ENCODE measurements at places on chromosomes 13 and 19.

- no peak for DNase-seq
Measured at GRCh38 chr13:96025283-96025682, 27.9 kb downstream of the UGGT2 start.

GRCh38 chr13:46386392-46387063 lies 524 bp downstream of the RUBCNL start:
- no peak for DNase-seq

DNA sequence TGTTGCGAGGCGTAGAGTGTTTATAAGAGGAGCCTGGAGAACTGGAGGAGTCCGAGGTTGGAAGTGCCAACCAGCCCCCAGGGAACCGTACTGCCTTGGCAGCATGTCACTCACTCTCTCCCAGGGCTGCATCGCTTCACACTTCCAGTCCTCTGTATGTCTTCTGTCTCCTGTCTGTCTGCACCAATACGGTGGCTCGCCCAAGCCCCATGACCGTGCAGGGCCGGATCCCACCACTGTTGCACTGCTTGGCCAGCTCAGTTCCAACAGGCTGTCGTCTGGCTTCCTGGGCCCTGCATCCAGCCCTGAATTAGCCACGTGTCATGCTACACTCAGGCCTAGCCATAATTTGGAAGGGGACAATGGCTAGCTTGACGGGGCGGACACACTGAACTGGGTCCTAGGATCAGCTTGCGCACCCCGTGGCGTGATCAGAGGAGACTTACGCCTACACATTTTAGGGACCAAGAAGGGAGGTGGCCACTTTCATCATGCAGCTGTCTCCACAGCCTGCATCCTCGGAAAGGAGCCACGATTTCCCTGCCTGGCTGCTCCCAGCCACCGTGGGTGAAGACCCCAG lies 147.1 kb downstream of the URI1 start:
- no peak for DNase-seq

- DNase-seq: no peak
Measured at GRCh38 chr13:78078168-78078567, 159.5 kb upstream of the EDNRB start.

DNA sequence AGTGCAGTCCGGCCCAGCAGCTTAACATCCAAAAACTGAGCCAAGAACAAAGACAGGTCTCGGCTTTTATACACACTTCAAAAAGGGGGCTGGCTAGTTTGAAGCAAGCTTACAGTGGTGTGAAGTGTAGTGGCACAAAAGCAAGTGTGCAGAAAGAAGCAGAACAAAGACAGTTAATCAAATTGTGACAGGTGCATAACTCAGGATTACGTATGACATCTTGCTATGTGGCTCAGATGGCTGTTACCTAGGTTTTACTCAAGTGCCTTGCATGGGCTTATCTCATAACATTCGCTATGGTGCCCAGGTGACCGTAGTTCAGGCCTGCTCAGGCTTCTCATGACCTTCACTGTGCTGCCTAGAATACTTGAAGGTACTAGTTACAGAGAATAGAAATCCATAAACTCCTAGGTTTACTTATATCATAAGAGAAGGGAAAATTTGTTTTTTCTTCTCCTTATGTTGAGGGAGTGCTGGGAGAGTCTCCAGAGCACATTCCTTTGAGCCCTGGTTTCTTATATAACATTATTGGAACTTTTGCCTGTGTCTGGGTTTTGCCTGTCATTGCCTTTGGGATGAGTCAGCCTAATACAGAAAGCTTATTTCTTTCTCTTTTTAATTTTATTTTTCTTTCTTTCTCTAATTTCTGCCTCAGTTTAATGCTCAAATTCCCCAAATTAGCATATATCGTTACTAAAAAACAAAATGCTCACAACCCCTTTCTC lies 1629.1 kb upstream of the PCDH20 start:
- no peak for DNase-seq

DNA sequence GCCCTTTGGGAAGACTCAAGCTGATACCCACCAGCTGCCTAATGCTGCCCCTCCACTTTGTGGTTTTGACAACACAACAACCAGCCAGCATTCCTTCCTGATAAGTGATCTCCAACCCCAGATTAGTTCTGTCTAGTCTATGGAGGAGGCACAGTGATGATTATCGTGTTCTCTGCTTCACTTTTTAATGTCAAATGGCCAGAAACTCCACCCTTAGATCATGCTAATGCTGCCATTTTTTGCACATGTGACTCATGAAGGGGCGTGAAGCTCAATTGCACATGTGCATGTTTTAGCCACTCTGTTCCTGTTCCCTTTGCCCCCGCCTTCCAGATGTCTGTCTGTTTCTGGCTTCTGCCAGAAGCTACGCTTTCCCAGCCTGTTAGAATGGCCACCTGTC lies 199.8 kb downstream of the COG6 start:
- no peak for DNase-seq

DNA sequence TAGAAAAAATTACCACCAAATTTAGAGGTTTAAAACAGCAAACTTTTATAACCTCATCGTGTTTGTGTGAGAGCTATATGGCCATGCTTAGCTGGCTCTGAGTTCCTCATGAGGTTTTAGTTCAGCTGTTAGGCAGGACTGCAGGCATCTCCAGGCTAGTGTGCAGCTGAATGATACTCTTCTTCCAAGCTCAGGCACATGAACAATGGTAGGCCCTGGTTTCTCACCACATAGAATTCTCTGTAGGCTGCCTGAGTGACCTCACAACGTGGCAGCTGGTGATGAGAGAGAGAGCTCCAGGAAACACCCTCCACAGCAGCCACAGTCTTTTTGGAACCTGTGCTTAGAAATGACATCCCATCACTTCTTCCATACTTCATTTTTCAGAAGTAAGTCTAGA lies 540.6 kb upstream of the MIR17HG start:
- no peak for DNase-seq

DNA sequence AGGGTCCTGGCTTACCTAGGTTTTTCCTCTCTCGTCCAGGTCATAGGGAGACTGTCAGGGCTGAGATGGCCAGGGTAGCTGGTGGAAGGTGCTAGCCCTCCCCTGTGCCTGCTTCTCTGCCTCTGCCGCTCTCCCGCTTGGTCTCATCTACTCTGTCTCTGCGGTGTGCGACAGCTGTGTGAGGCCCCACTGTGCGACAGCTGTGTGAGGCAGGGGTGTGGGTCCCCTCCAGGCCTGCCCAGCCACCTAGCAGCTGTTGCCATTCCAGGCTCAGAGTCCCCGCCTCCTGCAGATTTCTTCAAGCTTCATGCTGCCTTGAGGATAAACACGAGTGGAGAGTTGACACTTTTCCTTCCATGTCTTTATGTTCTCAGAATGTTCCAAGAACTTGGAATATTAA lies 53.0 kb downstream of the ARHGEF7 start:
- DNase-seq: no peak

DNA sequence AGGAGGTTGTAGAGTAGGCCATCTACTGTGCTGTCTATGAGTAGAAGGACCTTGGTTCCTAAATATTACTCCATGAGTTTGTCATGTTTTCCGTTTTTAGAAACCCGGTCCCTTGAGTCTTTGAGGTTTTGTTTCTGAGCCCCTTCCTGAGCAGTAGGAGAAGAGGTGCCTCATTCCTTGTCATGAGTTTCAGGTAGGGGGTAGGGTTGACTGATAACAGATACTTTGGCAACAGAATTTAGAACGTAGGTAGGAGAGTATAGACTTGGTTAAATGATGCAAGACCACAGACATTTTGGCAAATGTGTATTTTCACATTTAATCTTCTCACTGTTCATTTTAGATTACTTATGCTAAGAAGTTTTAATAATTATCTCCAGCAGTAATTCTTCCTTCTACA lies 24.6 kb downstream of the LMO7 start:
- no peak for DNase-seq

GRCh38 chr19:18551631-18552030 lies 6.0 kb upstream of the KXD1 start:
- no peak for DNase-seq

DNA sequence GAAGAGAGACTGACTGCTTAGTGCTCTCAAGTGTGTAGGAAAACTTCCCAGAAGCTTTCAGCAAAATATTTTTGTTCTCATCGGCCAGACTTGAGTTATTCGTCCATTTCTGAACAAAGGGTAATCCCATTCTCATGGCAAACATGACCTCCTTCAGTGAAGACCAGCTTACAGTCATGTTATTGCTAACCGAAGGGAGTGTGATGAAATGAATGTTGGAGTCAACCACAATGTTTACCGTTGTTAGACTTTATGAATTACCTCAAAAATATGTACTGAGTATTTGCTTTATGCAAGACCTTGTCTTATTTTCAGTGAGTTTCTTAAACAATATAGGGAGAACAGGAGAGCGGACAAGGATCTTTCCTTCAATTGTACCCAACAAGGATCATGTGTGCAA lies 228.6 kb downstream of the LMO7 start:
- DNase-seq: no peak

- DNase-seq: no peak
Measured at GRCh38 chr13:76871432-76871831, 14.8 kb downstream of the KCTD12 start.

DNA sequence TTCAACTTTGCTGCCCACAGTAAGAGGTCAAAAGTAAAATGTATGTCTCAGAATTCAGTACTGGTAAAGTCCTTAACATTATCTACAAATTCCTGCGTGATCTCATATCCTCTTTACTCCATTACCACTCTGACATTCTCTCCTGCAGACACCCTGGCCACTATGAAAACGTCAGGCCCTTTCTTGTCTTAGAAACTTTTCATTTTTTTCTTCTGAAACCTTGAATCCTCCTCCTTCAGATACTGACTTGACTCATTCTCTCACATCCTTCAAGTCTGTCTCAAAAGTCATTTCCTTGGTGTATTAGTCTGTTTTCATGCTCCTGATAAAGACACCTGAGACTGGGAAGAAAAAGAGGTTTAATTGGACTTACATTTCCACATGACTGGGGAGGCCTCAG lies 262.3 kb downstream of the POU4F1 start:
- DNase-seq: no peak

GRCh38 chr19:48964205-48965039 lies 687 bp upstream of the FTL start:
- no peak for DNase-seq
